ENCODE measurements at places on chromosomes 11 and 22.

GRCh38 chr11:29187215-29187614 lies 829.6 kb downstream of the KCNA4 start:
- DNase-seq: no peak

DNA sequence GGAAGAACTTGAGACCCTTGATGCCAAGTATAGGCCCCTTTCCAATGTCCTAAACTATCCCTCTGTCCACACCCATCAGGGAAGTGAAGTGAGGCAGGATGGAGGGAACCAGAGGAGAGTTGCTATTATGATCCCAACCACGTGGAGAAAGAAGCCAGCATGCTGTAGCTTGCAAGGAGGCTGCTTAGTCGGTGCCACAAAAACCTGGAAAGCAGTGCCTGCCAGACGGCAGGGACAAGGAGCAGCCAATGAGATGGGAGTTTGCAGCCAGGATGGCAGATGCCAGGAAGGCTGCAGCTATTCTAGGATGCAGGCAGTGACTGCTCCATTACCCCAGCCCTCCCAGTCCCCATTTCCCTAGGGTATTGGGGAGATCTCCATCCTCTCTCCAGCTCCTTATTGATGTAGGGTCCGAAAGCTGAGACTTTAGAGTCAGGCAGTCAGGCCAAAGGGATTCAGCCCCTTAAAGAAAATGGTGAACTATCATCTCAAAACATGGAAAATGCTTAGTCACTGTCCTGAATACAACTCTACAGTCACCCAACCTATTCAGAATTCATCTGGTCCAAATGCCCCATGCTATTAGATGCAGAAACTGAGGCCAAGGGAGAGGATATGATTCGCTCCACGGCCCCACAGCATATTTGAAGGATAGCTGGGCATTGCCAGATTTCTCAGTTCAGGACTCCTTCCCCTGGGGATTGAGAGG lies 18.4 kb upstream of the LRRC55 start:
- DNase-seq: no peak

DNA sequence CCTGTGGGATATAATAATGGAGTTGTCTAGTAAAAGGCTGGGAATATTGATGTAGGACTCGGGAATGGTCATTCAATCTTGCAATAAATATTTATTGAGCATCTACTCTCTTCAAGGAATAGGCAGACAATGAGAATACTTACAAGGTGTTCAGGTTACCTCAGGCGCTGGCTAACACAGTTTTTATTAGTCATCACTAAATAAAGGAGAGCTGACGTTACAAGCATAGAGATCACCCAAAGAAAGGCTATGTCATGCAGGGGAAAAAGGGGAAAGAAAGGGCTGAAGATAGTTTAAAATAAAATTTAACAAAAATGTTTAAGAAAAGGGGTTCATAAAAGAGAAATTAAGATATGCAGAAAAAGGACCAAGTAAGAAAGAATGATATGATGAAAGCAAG lies 15.8 kb upstream of the CTSC start:
- no peak for DNase-seq

- DNase-seq: no peak
Measured at GRCh38 chr22:30043161-30043560, 37.1 kb upstream of the HORMAD2 start.

DNA sequence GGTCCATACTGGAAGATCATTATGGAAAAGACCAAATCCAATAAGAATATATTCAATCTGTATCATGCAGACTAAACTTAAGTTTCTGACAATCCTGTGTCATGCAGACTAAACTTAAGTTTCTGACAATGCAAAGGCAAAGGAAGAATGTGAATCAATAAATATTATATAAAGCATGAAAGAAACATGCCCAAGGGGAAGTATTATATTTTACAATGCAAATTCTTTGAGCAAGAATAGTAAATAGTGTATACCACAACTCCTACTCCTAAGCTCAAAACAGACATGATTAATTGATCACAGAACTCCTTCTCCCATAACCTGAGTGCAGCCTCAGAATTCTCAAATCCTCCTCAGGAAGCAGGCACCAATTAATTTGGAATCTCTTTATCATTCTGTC lies 71.3 kb upstream of the BDNF start:
- DNase-seq: no peak

DNA sequence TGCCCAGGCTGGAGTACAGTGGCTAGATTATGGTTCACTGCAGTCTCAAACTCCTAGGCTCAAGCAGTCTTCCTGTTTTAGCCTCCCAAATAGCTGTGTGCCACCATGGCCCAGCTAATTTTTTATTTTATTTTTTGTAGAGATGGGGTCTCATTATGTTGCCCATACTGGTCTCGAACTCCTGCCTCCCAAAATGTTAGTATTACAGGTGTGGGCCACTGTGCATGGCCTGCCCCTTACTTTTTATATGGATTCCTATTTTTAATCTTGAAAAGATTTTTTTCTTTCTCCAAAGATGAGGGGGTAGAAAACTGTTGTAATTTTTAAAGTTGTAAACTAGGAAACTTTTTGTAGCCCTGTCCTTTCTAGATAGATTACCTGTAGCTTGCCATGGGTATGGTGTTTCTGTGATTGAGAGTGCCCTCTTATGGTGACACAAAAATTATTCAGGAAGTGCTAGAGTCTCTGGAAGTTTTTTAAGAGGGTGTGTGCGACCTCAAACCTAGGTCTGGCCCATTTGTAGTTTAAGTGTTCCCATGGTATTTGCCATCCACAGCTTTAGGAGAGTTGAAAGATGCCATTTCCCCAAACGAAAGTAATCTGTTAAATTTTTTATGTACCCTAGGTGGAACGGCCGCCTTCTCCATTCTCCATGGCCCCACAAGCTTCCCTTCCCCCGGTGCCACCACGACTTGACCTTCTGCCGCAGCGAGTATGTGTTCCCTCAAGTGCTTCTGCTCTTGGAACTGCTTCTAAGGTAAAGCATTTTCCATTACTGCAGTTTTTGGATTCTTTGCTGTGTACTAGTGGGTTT lies 32.4 kb downstream of the MCAM start:
- peak; percentile 5 for DNase-seq

- peak; percentile 71 for DNase-seq
Measured at GRCh38 chr11:45662665-45663485, 2.5 kb downstream of the CHST1 start.

DNA sequence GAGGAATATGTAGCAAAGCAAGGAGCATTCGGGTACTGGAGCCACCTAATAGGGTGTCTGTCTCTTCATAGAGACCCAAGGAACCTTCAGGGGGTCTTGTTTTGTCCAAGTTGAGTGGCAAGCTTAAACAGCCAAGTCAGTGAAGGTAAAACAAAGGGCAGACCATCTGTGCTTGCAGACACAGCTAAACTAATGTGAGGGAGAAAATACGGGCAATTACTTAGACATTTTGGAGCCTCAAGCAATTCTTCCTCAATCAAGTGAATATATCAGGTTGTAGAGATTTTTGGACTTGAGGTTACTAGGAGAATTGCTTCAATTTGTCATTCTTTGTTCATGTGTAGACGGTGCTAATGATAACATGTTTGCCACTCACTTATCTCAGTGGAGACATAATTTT lies 148.2 kb upstream of the ARHGAP20 start:
- no peak for DNase-seq

- no peak for DNase-seq
Measured at GRCh38 chr22:43266076-43266475, 77.1 kb downstream of the SCUBE1 start.
